ENCODE measurements at places on chromosomes 16 and 17.

DNA sequence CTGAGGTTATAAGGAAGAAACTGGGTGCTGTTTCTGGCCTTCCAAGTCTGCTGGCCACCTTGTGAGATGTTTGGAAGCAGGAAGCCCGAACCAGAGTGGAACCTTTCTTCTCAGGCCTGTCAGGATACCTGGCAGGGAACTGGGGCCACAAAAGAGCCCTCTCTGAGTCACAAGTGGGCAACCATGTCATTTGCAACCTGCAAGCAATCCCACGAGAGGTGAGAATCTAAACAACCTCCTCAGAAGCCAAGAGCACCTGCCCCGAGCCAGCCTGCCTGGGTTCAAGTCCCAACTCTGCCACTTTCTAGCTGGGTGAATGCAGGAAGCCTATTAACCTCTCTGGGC, 3.3 kb downstream of the COTL1 start:
- no peak for DNase-seq

- no peak for DNase-seq
These were observed 6.7 kb upstream of the MAP2K6 start for GRCh38 chr17:69407759-69408158.

- DNase-seq, result no peak
These were observed 156.4 kb downstream of the CMIP start for GRCh38 chr16:81601008-81601428.

- no peak for DNase-seq
These were observed 4.6 kb downstream of the ARHGAP17 start for GRCh38 chr16:25010542-25010941.

DNA sequence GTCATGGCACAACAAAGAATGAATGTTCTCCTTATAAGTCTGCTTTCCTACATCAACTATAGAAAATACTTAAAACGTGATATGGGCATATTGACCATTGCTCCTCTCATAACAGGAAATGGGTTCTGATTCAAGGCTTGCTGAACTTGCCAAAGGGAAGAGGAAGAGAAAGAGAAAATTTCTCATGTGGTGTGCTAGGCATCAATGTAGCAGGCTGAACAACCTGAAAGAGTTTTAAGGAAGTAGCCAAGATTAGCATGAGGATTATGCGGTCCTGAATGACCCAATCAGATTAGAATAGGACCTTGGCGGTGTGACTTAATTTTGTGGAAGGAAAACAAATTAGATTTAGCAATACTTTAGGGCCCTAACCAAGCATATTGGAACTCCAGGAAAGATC, 617.7 kb upstream of the CDH11 start:
- DNase-seq, result no peak

- DNase-seq, result no peak
These were observed 243.7 kb downstream of the FTO start for GRCh38 chr16:53947642-53948041.

DNA sequence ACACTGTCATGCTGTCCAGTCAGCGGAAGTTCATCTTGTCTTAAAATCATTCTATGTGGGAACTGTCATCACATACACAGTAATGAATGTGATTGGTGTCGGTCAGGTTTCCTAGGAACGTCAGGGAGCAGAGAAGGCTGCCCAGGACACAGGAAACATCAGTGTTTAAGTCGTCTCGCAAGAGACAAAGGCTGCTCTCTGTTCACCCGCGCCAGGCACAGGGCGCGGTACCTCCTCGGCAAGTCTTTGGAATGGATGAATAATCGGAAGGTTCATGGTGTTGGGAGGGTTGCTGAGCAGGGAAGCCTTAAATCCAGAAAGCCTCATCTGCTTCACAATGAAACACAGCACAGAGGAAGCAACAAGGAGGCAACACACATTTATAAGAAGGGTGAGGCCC, 148.2 kb downstream of the CPPED1 start:
- DNase-seq, result no peak

GRCh38 chr17:7560172-7561027, 1.3 kb upstream of the SENP3 start:
- DNase-seq, result peak; percentile 77

DNA sequence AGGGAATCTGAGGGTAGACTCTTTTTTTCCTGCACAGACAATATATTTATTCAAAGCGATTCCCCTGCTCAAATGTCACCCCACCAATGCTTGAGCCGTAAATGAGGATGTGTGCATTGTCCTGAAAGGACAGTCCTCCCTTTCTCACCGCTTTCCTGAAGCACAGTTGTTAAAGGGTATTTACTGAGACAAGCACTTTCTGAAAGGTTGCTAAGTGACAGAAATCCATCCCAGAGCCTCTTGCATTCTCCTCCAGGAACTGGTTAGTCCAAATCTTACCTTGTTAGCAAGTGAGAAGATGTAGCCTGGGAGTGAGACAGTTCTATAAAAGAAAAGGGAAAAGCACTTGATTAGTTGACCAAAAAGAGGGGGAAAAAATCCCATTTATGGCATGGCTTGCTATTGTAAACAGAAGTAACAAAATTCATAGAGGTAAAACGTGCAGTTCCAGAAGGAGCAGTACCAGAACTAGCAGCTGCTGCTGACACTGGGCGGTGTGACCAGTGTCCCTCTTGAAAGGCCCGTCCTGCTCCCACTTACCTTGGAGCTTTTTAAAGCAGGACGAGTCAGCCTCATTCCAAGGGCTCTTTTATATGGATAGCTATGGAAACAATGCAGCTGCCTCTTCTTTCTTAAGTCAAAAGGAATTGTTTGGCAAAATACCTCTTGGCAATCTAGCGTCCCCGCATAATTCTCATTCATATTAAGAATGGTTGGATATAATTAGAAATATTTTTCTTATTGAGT, at the start of gene MYH2:
MYH2 (minus strand) TSS at position 563 of the 747 bp plus-strand sequence. CDS start 1,738 bp downstream, outside the sequence.
- no peak for DNase-seq

- no peak for DNase-seq
These were observed 26.9 kb downstream of the GPT2 start for GRCh38 chr16:46911038-46911437.

DNA sequence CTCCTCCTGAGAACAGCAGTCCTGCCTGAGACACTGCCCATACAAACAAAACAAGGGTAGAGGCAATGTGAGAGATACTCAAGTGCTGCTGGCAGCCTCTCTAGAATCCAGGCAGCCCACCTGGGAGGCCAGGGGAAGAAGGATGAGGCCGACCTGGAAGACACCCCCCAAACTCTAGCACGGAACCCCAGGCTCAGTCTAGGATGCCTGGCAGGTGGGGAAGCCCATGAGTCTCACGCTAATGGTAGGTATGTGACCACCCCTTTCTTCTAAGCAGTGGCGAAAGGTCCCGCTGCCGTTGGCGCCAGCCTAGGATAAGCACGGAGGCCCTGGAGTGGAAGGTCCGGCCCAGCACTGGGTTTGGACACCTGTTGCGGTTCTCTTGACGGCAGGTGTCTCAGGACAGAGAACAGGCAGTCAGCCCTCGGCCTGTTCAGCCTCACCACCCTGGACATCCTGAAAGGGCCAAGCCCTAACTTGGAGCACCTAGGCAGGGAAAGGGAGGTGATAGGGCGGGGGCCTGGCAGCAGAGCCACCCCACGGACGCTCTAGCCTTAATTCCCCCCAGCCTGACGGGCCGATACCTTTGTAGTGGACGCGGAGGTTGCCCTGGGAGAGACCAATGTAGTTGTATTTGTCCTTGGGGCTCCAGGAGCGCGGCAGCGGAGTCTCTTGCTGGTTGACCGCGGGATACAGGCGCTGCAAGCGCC, 487 bp downstream of the RANBP10 start:
- no peak for DNase-seq

DNA sequence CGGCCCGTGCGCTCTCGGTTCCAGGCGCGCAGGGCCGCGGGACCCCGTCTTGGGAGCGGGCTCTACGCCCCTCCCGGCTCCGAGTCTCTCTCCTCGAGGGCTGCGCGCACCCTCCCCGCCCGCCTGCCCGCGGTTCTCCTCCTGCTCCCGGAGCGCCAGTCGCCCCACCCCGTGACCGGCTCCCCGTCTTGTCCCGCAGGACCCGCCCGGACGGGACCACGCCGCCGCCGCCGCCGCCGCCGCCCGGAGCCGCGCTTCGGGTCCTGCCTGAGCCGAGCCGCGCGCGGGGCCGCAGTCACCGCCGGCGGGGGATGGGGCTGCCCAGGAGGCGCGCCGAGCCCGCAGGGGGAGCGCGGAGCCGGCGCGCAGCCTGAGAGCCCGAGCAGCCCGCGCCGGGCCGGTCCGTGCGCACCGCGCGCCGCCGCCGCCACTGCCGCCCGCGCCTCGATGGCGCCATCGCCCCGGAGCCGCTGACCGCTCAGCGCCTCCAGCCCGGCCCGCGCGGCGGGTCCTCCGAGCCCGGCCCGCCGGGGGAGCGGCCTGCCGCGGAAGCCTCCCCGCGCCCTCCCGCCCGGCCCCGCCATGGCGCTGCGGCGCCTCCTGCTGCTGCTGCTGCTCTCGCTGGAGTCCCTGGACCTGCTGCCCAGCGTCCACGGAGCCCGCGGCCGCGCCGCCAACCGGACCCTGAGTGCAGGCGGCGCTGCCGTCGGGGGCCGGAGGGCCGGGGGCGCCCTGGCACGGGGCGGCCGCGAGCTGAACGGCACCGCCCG, at the start of gene SHISA6:
SHISA6 (plus strand) TSS at position 373 of the 770 bp plus-strand sequence.
- DNase-seq, result no peak

- no peak for DNase-seq
These were observed 101.6 kb downstream of the MSI2 start for GRCh38 chr17:57357830-57358430.

DNA sequence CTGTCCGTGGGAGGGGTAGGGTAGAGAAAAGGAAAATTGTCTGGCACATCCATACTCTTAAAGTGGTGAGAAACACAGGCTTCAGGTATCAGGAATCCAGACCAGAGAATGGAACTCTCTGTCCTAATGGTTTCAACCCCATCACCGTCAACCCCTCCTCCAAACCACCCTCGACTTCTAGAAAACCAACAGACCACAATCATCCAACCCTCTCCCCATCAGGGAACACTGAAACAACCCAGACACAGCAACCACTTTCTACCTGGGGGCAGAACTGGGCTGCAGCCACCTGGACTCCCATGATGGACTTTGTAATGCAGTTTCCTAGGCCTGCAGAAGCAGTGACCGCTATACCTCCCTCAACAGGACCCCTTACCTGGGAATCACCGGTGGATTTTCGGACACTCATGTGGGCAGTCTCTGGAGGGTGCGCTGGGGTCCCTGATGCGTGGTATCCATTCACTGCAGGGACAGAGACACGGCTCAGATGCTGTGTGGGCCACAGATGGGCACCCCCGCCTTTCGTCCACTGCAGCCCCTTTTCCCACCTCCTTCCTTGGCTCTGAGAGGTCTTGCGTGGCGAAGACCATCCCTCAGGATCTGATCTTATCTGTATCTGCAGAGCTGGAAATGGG, 64.3 kb upstream of the RCVRN start:
- no peak for DNase-seq

GRCh38 chr16:68263559-68264127, 683 bp upstream of the SLC7A6 start:
- no peak for DNase-seq

DNA sequence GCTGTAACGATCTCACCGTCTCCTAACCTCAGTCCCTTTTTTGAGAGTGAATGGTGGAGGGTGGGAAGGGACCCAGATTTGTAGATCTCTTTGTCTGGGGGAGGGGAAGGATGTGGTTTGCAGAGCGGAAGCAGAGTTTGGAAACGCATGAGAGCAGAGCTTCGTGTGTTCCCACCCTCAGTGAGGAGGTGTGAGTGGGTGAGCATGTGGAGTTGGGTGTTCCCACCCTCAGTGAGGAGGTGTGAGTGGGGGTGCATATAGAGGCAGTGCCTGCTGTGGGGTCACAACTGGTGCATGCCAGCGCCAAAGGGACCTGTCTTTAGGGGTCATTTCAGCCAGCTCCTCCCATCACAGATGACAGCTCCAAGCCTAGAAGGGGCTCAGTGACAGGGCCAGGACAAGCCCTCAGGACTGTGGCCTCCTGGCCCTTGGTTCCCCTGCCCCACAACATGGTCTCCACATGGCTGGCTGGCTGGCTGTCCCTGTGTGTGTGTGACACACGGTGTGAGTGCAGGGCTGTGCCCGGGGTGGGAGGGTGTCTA, 1.8 kb upstream of the CISD3 start:
- DNase-seq, result peak; percentile 32

GRCh38 chr17:80847496-80848230, 144.0 kb upstream of the CHMP6 start:
- no peak for DNase-seq

GRCh38 chr17:21418446-21419298, 42.5 kb downstream of the KCNJ12 start:
- no peak for DNase-seq
